ENCODE measurements at places on chromosomes 4 and X.

DNA sequence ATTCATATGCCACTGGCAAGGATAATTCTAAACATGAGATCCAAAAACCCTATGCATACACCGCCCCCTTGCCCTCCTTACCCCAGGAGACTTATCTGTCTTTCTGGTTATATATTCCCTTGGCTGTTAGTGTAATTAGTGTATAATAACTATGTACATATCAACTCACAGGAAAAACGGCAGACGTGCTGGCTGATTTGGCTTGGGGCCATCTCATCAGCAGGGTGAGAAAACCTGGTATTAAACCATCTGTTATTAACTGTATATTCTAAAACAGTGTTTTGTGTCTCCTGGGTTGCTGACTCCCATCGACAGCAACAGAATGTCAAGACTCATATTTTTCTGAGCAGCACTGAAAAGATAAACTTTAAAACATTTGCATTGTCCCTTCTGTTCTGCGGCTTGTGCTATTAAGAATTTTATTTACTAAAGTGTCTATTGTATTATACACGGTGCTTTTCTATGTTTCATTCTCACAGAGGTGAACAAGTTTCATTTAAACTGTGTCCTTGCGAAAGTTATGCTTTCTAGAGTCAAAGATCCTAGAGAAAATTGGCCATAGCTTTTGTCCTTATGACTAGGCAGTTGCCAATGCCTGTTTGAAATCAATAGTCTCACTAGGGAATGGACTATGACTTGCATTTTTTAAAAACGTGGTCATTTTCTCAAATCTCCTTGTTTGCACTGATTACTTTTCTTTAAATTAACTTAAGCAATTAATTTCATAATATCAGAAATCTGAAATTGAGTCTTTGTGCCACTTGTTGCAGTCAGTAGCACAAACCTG, 211.5 kb upstream of the MID1 start:
- H3K27me3 ChIP-seq, result no peaks in the 10 kb centered on the region
- no peak overlapping the region for H3K4me3 ChIP-seq
- H3K4me1 ChIP-seq, result no peaks in the 10 kb centered on the region
- no peak overlapping the region for H3K27ac ChIP-seq

DNA sequence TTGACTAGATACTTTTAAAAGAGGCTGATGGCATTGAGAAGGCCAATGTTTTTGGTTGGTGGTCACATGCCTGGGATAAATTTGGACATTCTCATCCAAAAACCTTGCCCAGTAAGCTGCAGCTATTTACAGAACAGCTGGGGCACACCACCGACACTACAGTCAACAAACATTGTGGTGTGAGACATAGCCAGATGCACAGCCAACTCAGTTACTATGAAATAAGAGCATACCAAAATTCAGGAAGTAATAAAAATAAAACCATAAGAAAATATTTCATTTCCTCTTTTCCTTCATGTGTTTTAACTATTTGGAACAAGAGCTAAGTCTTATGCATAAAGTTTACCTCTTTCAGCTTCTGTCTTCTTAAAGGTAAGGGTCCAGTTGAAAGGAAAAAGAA, 8.8 kb downstream of the PPM1K start:
- H3K27me3 ChIP-seq, result no peaks in the 10 kb centered on the region
- 0 out of 2 replicates have a peak, but pooled peaks cover 3% of the 10 kb centered on the region for H3K36me3 ChIP-seq
- H3K27ac ChIP-seq, result no peak overlapping the region
- DNase-seq, result no peak
- H3K4me3 ChIP-seq, result no peak overlapping the region

- no peak overlapping the region for H3K4me3 ChIP-seq
- H3K36me3 ChIP-seq, result no peaks in the 10 kb centered on the region
- H3K4me1 ChIP-seq, result no peaks in the 10 kb centered on the region
- DNase-seq, result no peak
- no peak overlapping the region for H3K27ac ChIP-seq
These were observed 13.9 kb downstream of the RP2 start for GRCh38 chrX:46850771-46851170.

GRCh38 chr4:37970702-37971101, 10.5 kb downstream of the PTTG2 start:
- H3K4me1 ChIP-seq, result peaks cover 3% of the 10 kb centered on the region
- DNase-seq, result no peak
- H3K27ac ChIP-seq, result no peak overlapping the region
- no peaks in the 10 kb centered on the region for H3K36me3 ChIP-seq
- H3K27me3 ChIP-seq, result no peaks in the 10 kb centered on the region

Measured in iPS DF 6.9 (cell line).